ENCODE measurements at places on chromosomes 4 and X.

- peak; percentile 17 for DNase-seq
Observed at GRCh38 chr4:51858605-51859202, 15.8 kb downstream of the DCUN1D4 start.

DNA sequence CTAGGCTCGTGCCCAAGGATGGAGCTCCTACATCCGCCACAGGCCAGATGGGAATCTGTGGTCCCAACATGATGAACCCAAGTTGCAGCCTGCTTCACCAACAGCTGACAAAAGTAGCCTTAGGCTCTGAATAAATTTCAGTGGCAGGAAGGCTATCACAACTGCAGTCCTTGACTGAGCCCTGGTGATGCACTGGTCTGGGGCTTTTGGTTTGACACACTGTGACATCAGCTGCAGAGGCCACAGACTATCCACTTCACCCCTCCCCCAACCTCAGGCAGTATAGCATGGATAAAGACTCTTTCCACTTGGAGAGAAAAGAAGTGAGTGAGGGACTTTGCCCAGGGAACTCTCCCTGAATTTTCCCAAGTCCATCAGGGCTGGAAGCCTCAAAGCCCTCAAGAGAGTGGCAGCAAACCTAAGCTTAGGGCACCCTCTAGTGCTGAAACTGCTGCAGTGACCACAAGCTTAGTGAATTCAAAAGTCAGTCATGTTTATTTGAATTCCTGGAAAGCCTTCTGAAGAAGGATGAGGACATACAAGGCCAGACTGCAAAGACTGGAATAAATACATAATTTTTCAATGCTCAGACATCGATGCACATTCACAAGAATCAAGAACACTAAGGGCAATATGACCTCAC, 135.0 kb upstream of the TENT5D start:
- peak; percentile 29 for DNase-seq

DNA sequence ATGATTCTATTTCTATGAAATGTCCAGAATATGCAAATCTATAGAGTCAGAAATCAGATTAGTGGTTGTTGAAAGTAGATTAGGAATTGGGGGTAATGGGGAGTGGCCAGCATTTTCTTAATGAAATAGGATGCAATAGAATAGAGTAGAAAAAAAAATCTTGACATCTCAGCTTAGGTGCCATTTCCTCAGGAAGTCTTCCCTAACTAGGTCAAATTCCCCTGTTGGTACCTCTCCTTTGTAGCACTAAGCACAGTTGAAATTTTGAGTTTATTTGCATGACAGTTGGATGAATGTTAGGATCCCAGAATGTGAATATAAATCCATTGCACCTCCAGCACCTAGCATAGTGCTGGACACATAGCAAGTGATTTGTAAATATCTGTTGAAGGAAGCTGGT, 30.0 kb upstream of the PDK3 start:
- no peak for DNase-seq

DNA sequence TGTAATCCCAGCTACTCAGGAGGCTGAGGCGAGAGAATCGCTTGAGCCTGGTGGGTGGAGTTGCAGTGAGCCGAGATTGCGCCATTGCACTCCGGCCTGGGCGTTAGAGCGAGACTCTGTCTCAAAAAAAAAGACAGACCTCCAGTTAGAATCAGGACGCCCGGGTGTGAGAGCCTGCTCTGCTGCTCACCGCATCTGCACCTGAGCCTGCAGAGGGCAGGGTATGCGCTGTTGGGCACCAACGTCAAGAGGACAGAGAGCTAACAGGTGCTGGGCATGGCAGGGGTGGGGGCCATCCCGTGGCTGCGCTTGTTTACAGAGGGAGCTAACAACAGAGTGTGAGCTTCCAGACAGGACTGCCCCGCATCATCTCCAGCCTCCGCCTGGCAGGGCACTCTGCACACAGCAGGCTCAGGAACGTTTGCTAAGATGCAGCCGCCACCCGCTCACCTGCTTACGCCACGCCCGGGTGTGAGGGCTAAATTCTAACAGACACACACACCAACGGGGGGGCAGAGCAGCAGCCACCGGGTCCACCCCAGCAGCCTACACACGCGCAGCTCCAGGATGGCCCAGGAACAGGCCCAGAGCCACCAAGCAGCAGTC, 50.0 kb upstream of the CPLX1 start:
- DNase-seq, result no peak

GRCh38 chr4:47650584-47651130, 165.6 kb downstream of the ATP10D start:
- DNase-seq, result peak; percentile 31

GRCh38 chr4:152968806-152969394, 32.8 kb downstream of the FHDC1 start:
- no peak for DNase-seq

DNA sequence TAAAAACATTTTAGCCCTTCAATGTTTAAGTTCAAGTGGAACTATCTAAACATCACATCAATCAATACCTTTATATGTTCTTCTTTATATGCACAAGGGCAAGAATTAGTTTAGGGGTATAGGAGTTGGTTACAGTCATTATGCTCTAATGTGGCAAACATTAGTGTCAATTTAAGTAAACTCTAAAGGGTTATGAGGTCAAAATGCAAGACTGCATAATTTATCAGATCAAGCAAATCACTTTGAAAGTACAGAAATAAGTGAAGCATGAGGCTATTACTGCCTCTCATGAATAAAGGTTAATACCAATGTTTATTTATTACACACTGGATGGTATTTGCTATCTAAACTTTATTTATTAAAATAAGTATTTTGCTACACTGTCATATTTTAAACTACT, 59.7 kb downstream of the MAB21L2 start:
- no peak for DNase-seq

DNA sequence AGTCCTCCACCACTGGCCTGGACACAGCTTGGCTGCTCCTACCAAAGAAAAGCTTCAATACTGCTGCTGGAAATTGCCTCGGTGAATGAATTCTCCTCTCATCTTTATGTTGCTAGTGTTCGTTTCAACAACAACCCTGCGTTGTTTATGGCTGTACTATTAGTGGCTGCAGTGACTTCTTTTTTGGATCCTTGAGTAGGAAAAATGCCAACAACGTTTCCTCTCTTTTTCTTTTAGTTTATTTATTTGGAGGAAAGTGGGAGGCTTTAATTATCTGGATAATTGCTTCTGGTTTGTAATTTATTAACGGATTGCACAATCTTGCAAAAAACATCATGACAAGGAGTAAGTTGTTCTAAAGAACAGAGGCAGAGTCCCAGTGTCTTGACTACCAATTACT, 464.1 kb upstream of the TRAM1L1 start:
- no peak for DNase-seq

GRCh38 chr4:78720204-78720603, 55.9 kb upstream of the BMP2K start:
- DNase-seq, result no peak

GRCh38 chr4:80431203-80431965, 95.9 kb downstream of the CFAP299 start:
- no peak for DNase-seq

DNA sequence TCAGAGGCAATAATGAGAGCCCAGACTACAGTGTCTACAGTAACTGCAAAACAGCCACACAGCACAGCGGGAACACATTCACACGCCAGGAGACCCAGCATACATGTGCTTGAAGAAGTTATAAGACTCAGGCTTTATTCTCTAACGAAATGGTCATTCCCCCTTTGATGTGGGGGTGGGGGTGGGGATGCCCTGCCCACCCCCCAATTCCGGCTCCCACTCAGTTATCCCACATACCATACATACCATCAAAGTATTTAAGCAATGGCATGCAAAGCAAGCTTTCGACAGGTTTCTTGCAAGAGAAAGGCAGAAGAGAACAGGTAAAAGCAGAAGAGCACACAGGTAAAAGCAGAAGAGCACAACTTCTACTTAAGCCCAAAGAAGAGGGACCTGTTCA, 3.6 kb downstream of the MECP2 start:
- DNase-seq, result no peak

DNA sequence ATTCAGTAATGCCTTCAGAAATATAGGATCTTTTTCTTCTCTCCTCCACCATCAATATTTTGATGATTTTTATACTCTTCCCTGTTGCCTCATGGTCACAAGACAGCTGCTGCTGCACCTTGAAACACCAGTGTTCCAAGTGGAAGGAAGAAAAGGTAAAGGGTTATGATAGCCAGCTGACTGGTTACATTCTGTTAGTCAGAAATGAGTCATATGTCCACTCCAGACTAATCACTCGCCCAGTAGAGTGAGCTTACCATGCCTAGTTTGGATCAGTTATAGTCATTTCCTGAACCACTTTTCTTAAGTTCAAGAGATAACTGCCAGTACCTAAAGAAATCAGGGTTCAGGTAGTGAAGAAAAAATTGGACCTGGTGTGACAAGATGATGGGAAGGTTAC, 532.3 kb upstream of the SMIM31 start:
- DNase-seq, result peak; percentile 9

DNA sequence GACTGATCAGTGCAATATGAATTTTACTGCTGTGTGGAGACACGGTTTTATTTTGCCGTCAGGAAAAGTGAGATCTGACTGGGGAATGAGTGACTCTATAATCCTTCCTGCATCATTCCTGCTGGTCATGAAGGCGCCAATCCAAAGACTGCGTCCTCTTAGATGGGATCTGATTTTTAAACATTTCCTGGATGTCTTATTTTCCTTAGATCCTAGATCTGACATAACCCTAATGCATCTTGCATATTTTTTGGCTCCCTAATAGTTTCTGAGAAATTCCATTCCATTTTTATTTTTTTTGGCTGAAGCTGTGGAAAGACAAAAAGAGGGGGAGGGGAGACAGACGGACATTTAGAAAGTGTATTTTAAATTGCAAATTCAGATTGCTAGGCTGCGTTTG, 454.9 kb upstream of the FAT1 start:
- DNase-seq, result no peak

GRCh38 chr4:173243321-173243720, 74.7 kb downstream of the GALNT7 start:
- peak; percentile 33 for DNase-seq

GRCh38 chrX:84174348-84174747, 13.7 kb downstream of the RPS6KA6 start:
- DNase-seq, result no peak

DNA sequence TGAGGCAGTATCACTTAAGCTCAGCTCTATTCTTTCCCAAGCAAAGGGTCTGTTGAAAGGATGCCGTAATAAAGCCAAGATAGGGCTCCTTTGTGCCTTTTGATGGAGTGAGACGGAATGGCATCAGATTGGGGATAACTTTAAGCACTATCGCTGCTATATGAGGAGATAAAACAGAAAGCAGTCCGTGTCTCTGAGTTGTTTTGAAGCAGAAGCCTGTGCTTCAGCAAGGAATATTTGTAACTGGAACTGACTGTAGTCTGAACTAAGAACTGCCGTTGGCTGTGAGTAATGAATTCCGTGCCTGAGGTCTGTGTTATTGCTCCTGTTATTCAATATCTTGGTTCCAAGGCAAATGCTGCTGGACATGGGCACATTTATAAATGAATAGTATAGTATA, 297.4 kb downstream of the ANKRD50 start:
- DNase-seq, result peak; percentile 49

- DNase-seq, result peak; percentile 61
Observed at GRCh38 chr4:113003841-113004240, 45.6 kb upstream of the ANK2 start.

GRCh38 chr4:112234952-112235609, 3.5 kb downstream of the AP1AR start:
- DNase-seq, result peak; percentile 90

DNA sequence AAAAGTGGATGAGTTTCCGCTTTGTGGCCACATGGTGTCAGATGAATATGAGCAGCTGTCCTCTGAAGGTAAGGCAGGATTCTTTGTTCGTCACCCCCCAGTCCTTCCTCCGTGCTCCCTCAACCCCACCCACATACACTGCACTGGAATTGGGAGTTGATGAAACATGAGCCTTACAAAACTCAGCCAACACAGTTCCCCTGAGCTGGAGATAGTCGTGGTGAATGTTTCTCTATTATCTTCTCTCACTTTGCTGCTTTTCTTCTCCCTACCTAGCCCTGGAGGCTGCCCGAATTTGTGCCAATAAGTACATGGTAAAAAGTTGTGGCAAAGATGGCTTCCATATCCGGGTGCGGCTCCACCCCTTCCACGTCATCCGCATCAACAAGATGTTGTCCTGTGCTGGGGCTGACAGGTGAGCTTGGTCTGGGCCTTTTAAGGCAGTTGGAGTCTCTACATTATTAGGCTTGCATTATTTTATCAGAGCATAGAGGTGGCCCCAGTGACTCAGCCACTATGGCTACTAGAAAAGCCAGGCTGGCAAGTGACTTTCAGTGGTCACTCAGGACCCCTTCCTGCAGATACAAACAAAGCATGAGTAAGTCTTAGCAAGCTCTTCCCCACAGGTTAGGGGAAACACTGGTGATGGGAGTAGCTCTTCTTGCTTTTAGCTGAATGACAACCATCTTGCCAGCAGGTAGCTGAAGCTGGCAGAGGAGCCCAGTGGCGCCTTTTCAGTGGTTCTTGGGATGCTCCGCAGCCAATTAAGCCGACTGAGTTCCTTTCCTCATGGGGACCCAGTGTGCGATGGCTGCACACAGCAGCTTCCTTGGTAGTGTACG, 1.6 kb downstream of the RPL10 start:
- no peak for DNase-seq

DNA sequence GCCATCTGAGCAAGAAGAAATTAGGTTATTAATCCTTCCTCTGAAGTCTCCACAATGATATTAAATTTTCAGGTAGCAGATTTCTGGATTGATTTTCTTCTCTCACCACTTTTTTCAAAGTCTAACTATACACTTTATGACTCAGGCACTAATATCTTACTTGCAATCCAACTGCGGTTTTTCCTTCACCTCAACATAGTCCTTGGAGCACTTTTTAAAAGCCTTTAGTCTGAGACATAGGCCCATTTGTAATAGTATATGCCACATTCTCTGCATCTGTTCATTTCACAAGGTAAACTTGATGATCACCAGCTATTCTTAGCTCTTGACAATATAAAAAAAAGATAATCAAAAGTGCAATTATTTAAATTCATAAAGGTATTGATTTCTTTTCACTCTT, 55.9 kb upstream of the EDNRA start:
- no peak for DNase-seq

DNA sequence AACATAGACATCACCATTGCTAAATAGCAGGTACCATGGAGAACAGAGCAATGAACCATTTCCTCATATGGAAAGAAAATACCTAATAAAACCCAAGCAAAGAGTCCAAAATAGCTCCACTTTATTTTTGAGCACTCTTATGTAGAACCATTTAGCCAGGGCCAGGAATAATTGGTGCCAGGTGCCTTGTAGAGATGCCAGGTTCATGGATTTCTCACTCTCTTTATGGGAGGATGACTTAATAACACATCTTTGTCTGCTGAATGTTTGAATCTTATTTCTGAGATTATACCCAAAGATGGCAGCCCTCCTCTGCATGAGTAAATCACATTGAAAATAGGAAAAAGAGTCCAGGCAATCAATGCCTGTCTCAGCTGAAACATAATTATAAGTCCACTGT, 212.3 kb upstream of the SFRP2 start:
- no peak for DNase-seq

GRCh38 chrX:64313624-64314023, 81.6 kb downstream of the MTMR8 start:
- no peak for DNase-seq
